Urothelium cell line (cell line): ENCODE measurements at places on chromosomes 6 and 20.

GRCh38 chr6:106747139-106747538, 117.8 kb downstream of the QRSL1 start:
- no peak for DNase-seq

DNA sequence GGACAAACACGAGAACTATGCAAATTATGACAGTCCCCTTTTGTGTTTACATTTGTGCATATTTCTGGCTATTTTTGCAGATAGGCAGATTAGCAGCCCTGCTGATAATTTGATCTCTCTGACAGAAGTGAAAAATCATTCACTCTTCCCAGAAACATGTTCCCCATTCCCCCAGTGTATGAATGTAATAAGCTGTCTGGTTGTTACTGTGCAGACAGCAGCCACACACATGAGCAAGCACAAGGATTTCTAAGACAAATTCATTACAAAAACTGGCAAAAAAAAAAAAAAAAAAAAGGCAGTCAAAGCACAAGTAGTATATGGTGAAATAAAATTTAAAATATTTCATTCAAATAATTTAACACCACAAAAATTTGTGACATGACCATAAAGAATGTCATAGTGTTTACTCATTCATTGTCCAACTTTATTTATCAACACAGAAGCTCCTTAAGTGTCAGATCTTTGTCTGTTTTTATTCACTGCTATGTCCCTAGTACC, 95.5 kb upstream of the VGLL2 start:
- peak; percentile 14 for DNase-seq

DNA sequence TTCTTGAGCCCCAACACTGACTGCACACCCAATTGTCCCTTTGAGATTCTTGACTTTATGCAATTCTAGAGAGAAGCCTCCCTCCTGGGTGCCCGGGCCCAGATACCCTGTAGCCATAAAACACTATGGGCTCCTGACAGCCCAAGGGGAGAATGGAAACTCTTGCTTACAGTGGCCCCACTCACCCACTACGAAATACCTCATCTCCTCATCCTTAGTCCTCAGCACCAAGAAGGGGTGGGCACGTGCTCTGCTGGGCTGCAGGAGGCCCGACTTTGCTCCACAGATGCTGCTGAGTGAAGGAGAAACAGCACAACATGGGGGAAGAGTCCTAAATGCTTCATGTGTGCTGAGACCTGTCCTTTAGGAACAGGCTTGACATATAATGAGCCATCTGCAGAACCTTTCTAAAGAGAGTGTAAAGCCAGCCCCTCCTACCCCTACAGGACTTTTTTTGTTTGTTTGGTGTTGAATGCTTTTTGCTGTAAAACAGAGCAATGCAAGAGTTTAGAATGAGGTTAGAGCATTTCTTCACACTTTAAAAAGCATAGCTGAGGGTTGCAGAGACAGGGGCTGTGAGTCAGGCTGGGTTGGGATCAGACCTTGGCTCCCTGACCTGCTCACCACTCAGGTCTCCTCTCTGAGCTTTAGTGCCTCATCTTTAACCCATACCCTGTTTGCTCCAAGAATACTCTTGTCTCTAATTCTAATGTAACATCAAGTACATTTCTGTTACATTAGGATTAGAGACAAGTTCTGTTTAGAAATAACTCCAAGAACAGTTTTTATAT, 17.6 kb upstream of the SIRPG start:
- no peak for DNase-seq

GRCh38 chr6:158417760-158418098, 105.5 kb downstream of the TULP4 start:
- peak; percentile 49 for DNase-seq

DNA sequence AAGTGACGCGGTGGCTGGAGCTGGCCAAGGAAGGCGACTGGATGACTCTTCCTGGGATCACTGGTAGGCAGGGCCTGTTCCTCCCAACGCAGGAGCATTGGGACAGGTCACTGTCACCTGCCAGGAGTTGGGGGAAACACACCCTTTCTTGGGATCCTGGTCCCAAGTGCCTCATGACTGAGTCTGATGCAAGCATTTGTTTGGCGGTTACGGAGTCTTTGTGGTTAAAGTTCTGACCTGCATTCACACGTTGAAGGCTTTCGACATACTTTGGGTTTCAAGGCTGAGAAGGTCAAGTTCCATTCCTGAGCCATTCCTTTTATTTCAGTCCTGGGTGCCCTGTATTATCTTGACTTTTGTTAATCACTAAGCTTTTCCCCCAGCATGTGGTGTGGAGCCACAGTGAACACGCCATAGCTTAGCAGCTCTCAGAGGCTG, 6.0 kb downstream of the PNLDC1 start:
- DNase-seq = no peak

GRCh38 chr6:53530346-53530745, 14.6 kb downstream of the GCLC start:
- peak; percentile 32 for DNase-seq

- DNase-seq = no peak
Observed at GRCh38 chr6:31626952-31627351, 6.4 kb downstream of the PRRC2A start.

DNA sequence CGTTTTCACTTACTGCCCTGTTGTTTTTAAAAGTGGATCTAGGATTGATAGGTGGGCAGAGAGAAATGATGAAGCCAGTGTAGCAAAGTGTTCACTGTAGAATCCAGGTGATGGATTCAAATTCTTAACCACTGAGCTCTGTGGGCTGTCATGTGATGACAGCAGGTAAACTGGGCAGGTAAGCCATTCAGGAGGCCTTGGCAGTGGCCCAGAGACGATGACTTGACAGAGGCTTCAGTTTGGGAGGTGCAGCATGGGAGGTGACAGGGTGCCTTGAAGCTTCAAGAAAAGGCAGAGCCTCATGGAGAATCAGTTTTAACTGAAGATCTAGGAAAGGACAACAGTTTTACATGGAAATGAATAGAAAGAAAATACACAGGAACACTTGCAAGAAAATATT, 2.0 kb downstream of the NAA20 start:
- no peak for DNase-seq

DNA sequence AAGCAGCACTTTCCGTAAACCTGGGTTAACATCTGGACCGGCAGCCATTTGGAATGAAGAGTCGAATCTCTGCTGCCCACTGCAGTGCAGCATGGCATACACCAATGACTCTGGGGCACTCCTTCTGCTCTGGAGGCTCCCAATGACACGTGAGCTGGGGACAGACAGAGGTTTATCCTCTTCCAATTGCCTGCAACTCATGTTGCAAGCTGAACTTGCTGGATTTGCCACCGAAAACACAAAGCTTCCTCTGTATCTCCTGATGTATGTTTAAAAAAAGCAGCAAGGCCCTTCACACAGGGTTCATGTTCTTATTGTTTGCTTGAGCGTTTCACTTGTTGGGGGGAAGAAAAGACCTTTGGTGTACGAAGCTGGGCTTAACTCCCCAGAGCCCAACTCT, 10.8 kb downstream of the NCOA5 start:
- DNase-seq = no peak

DNA sequence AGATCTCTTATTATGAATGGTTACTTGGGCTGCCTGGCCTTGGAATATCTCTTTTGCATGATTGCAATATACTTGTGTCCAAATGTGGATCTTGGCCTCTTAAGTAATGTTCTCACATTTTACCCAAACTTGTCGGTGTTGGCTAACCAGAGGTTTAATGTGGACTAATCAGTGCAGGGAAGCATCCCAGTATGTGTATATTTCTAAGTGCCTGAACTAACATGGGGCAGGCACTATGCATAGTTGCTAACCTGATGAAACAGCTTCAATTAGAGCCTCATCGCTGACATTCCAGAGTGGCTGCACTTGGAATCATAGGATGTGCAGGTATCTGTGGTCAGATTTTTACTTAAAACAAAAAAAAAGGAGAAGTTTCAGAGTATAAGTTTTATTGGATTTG, 160.0 kb downstream of the PDE7B start:
- DNase-seq = no peak

DNA sequence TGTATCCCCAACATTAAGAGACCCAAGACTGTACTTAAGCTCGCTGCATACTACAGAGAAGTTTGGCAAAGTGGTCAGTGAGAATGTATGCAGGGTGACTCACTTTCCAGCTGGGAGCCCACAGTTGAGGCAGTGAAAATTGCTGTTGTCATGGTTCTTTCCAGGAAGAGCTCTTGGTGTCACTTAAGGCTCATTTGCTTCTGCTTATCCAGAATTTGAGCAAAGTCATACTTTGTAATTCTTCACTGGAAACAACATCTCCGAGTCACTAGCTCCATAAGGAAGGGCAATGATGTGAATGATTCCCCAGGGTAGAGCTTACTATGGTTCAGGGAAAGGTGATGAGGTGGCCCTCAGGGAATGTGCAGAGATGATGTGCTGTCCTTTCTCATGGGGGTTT, 65.4 kb upstream of the FBXL4 start:
- DNase-seq = peak; percentile 57

DNA sequence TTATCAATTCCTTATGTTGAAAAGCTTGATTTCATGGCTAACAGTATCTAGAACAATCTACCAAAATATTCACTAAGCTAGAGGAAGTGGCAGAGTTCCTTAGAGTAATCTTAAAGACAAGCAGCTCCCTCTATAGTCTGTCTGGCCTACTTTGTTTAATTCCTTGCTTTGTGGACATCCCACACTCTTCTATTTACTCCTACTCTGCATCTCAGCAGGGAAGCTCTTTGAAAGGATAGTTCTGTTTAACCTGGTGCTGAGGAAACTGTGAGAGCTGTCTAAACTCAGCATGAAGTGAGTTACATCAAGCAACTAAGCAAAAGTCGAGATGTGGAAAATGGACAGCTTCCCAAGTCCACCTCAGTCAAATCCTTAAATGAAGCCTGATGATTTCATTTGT, 4.3 kb downstream of the REV3L start:
- DNase-seq = no peak

- no peak for DNase-seq
Observed at GRCh38 chr6:55541024-55541423, 38.0 kb downstream of the HMGCLL1 start.

DNA sequence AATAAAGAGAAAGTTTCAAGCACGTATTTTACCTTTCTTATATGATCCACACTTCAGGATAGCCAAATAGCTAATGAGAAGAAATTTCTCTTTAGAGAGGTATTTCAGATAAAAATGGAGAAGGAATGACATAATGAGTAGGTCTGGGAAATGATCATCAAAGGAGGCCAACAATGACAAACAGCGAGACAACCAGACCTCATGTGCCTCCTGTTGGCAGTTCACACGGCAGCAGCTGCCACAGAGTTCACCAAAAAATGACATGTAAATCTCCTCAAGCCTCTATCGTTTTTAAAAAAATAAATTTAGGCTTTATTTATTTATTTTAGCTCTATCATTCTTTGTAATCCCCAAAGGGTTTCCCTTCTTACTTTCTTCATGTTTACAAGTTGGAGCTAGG, 47.7 kb downstream of the SLC2A12 start:
- no peak for DNase-seq

DNA sequence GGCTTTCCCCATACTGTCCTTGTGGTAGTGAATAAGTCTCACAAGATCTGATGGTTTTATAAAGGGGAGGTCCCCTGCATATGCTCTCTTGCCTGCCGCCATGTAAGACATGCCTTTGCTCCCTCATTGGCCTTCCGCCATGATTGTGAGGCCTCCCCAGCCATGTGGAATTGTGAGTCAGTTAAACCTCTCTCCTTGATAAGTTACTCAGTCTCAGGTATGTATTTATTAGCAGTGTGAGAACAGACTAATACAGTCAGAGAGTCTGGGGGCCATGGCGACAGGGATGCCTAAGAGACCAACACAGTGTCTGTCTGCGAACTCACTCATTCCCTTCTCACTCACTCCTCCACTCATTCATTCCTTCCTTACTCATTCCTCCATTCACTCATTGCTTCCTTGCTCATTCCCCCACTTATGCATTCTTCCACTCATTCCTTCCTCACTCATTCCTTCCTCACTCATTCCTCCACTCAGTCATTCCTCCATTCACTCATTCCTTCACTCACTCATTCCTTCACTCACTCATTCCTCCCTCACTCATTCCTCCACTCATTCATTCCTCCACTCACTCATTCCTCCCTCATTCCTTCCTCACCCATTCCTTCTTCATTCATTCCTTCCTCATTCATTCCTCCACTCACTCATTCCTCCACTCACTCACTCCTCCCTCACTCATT, 137.5 kb upstream of the AGPAT4 start:
- no peak for DNase-seq

GRCh38 chr6:35161266-35161665, 20.1 kb upstream of the TCP11 start:
- DNase-seq = no peak

DNA sequence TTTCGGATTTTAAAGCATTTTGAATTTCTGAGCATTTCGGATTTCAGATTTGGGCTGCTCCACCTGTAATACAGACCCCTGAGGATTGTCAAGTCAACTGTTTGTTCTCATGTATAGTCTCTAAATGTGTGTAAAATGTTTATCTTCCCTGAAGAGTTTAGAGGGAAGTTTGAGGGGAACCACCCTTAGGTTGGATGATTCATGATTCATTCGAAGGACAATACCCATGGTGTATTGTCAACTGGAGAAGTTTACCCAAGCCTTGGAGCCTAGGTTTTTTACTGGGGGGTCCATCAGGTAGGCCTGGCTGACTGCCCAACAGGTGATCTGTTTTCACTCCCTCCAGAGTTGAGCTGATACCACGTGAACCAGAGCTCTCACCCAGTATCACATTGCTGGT, 18.9 kb downstream of the GSTA4 start:
- DNase-seq = no peak

DNA sequence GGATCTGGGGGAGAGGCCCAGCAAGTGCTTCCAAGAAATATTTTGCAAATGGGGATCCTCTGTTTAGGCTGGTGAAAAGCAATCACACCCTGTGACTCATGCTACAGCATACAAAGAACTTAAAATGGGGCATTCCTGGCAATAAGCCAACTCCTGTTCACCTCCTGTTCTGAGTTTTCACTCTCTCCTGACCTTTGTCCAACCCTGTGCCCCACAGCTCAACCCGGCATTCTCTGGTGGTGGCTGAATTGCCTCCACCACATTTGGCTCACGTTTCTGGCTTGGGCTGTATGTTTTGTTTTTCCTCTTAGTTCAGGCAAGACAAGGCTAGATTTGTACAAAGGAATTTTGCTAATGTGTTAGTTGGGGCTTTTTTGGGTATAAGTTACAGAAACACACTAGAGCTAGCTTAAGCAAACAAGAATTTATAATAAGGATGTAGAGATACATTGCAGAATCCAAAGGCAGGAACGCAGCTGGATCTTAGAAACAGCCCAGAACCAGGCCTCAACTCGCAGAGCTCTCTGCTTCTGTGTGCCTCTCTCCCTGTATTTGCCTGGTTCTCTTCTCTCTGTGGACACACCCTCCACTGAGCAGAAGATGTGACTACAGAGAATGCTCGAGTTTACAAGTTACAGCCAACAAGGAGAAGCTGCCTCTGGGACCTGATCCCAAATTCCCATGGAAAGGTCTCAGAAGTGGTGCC, 9.4 kb downstream of the ABCC10 start:
- DNase-seq = peak; percentile 56

GRCh38 chr6:149905371-149905910, 7.5 kb upstream of the RAET1E start:
- no peak for DNase-seq

DNA sequence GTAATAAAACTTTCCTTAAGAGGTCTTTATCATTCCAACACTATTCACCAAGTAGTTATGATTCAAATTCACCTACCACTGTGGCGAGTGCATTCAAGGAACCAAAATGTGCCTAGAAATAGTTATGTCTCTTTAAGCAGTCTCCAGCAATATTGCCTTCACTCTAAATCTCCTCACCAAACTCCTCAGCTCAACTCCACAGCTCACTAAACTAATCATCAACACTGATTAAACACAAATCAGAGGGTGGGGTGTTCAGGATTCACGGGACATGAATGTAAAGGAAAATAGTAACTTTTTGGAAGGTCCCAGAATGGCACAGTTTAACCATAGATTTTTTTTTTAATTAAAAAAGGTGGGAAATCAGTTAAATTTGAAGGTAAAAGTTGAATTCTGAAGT, 70.5 kb upstream of the THEMIS start:
- no peak for DNase-seq

GRCh38 chr20:50034567-50035180, 51.9 kb downstream of the SNAI1 start:
- DNase-seq = peak; percentile 87
